ENCODE measurements at places on chromosomes 4 and X. TPM values are rescaled to one million over a fixed set of nuclear protein-coding genes. Genes with fewer than 3 reads are reported as not detected.
A peak's percentile ranks its signal among the peaks of the same experiment; 100 is the strongest.

The RPS6KA6 gene
- 0.61 TPM for total RNA-seq

DNA sequence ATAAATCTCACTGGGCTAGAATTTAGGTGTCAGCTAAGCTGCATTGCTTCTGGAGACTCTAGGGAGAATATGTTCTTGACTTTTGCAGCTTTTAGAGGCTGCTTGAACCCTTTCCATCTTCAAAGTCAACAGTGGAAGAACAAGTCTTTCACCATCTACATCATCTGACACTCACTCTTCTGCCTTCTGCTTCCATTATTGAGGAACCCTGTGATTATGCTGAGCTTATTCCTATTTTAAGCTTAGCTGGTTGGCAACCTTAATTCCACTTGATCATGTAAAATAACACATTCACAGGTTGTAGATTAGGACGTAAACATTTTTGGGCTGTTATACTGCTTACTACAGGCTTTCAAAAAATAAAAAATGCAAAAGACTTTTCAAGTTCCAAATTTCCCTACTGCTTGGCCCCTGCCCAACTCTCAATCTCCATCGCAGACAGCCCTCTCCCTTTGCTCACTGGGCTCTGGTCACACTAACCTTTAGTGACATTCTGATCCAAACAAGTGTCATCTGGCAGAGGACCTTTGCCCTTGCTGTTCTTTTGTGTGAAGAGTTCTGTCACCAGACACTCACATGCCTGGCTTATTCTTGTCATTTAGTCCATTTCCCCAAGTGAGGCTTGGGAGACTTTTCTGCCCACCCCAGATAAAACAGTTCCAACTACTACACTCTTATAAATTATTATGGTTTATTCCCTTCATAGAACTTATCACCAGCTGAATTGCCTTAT lies 1056.0 kb downstream of the STIM2 start:
- no peak for DNase-seq

The NLRP2B gene
- not detected for total RNA-seq

GRCh38 chr4:40710484-40711254 lies 39.1 kb upstream of the NSUN7 start:
- no peak for DNase-seq

The ING2 gene
- total RNA-seq = 4.8 TPM

GRCh38 chrX:27966955-27967354 lies 14.3 kb downstream of the DCAF8L1 start:
- DNase-seq = peak; percentile 40

The ADRA2C gene
- not detected for total RNA-seq

DNA sequence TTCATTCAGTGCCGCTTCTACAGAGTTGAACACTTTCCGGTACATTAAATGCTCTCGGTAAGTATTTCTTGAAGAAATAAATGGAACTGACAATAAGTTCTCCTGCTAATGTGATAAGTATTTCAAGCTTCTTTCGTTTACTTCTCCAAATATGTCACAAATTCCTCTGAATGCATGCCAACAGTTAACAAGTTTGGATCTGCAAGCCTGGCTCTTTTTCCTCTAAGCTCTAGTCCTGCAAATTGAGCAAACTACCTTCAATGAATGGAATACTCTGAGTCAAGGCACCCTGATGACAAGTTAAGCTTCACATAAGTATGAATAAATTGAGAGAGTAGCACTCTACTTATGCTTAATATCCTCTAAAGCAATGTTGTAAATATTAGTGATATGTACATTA lies 403.6 kb downstream of the PDGFC start:
- DNase-seq = no peak

GRCh38 chrX:19602866-19603622 lies 87.7 kb upstream of the MAP3K15 start:
- no peak for DNase-seq

DNA sequence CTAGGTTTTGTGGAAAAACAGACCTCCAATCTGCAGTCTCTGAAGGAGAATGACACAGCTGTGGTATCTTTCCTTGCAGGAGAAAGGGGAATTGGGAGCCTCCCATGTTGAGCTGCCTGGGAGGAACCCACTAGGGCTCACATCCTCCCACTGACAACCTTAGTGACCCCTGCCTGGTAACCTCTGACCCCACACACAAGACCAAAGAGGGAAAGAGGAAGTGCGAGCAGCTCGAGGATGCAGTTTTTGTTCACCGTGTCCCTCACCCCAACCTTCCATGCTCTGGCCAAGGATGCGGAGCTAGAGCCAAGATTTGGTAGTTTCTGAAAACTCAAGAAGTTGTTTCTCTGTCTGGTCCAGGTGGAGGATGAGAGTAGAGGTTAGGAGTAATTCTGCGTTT lies 5.4 kb upstream of the ZXDA start:
- no peak for DNase-seq

DNA sequence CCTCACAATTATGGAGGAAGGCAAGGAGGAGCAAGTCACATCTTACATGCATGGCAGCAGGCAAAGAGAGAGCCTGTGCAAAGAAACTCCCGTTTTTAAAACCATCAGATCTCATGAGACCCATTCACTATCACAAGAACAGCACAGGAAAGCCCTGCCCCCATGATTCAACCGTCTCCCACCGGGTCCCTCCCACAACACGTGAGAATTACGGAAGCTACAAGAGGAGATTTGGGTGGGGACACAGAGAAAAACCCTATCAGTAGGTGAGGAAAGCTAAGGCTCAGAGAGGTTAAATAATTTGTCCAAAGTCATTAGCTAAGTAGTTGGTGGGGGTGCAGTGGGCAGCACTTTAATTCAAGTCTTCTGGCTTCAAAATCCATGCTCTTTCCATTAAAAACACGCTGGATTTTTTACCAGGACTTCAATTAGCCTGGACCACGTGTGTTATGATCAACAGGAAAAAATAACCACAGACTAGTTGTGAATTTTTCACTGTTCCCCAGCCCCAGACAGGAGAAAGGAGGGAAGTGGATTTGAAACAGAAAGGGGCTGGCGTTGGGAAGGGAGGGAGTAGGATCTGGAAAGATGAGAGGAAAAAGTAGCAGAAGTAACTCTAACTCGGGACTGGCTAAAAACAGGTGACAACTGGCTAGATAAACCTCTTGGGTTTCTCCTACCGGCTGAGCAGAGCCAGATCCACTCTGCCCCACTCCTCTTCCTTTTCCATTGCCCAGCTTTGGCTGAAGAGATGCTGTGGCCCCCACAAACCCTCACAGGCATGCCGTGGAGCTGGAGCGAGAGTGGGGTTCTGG lies 986 bp downstream of the MTMR8 start:
- no peak for DNase-seq

The ZNF141 gene
- total RNA-seq = 0.44 TPM

The EGFL6 gene
- total RNA-seq = not detected

GRCh38 chrX:15854712-15855567 lies at the start of gene AP1S2:
AP1S2 (minus strand) TSS chrX:15854813; CDS start chrX:15852524, 2,289 bp downstream.
- peak; percentile 89 for DNase-seq

DNA sequence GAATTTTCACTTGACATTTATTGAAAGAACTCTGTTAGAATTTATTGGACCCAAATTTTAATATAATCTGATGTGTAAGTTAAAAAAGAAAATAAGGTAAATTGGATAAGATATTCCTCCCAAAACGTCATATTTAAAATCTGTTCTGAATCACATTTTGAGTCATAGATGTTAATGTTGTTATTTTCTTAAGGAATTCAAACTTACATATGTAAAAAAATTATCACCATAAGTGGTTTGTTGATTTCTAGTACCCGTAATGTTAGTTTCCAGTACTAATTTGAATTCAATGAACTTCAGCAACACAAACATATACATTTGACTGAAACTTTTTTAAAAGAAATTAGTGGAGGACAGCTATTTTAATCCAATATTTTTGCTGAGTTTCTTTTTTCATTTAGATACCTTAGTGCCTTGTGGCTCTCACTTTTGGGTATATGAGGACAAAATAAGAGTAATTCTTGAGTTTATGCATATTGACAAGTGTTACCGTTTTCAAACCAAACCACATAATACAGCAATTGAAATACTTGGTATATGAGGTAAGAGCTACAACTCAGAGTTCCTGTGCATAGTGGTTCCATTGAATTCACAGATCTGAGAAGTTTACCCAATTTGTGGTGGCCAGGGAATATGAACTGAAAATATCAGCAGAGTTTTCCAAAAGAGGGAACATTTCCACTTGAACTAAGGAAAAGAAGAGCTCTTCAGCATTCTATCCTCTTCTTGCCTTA lies 71.8 kb downstream of the C4orf46 start:
- no peak for DNase-seq

GRCh38 chr4:145956288-145956890 lies 17.8 kb upstream of the ZNF827 start:
- DNase-seq = peak; percentile 72

The HTRA3 gene
- total RNA-seq = not detected

DNA sequence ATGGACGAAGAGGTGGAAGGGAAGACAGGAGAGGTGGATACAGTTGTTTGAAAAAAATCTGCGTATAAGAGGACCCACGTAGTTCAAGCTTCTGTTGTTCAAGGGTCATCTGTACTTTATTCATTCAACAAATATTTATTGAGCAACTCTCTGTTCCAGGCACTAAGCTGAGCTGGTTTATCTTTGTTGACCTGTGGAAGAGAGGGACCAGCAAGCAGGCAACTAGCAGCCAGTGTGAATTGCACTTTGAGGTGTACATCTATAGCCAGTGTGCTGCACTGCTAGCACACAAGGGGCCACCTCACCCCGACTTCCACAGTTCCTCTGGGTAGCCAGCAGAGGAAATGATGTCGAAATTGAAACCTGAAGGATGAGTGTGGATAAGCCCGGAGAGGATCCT lies 191.4 kb downstream of the SOWAHB start:
- no peak for DNase-seq

- DNase-seq = no peak
Measured at GRCh38 chrX:110281377-110281776, 36.5 kb downstream of the AMMECR1 start.

DNA sequence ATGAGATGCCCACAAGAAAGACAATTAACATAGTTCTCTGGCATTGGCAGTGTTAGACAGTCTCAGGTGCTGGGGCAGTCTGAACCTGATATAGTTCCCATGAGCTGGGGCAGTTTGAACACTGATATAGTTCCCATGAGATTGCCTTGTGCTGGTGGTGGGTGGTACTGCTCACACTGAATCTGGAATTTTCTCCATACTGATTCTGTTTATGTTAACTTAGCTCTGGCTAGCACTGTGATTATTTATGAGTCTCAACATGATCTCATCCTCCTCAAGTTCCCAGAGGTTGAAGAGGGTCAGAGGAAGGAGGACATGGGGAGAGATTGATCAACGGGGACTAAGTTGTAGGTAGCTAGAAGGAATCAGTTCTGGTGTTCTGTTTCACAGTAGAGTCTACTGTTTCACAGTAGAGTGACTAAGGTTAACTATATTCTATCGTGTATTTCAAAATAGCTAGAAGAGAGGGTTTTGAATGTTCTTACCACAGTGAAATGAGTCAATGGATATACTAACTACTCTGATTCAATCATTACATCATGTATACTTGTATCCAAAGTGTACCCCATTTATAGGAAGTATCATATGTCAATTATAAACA lies 379.9 kb downstream of the ADAM29 start:
- DNase-seq = no peak

GRCh38 chr4:29243054-29243453 lies 1477.1 kb upstream of the PCDH7 start:
- no peak for DNase-seq

The PLS3 gene
- 30.3 TPM for total RNA-seq

DNA sequence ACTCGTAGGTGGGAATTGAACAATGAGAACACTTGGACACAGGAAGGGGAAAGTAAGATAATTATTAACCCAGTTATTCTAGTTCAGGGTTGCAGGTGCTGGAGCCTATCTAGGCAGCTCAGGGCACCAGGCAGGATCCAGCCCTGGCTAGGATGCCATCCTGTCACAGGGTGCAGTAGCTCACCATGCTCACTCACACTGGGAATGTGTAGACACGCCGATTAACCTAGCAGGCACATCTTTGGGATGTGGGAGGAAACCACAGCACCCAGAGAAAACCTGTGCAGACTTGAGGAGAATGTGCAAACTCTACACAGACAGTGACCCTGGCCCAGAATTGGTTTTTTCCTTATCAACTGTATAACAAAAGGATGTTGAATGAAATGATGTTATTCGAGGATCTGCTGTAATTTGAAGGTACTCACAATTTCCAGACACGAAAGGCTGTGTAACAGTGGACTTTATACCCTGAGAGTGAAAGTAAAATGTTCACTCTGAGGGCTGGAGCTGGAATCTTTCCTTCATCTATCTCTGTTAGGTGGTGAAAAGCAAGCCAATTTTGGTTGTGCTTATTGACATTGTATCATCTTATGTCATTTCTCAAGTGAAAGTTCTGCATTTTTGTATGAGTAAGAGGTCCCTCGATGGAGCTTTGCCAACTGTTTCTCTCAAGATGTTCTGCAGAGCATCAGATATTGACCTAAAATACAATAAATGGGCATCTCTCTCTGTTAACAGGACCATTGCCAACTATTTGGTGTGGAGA lies 78.8 kb downstream of the PHEX start:
- DNase-seq = no peak

- peak; percentile 2 for DNase-seq
Measured at GRCh38 chr4:84852081-84852480, 114.4 kb downstream of the WDFY3 start.

DNA sequence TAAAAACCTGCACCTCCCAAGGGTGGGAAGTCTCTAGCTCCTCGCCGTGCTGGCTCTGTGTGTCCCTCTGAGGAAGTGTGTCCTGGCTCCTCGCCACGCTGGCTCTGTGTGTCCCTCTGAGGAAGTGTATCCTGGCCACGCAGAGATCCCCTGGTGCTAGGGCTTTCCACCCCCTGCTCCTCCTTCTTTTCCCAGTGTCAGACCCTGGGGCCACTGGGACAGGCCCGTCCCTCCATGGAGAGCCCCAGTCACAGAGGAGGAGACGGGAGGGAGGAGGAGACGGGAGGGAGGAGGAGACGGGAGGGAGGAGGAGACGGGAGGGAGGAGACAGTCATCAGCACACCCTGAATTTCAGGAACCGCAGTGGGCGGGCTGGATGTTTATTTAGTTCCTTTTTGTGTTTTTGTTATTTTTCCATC lies 53.8 kb upstream of the HGFAC start:
- no peak for DNase-seq

The BLTP1 gene
- total RNA-seq = 21.5 TPM

The NUP62CL gene
- total RNA-seq = 44.2 TPM

The NKX6-1 gene
- not detected for total RNA-seq

GRCh38 chr4:1794809-1795298 lies 1.8 kb downstream of the FGFR3 start:
- DNase-seq = no peak

DNA sequence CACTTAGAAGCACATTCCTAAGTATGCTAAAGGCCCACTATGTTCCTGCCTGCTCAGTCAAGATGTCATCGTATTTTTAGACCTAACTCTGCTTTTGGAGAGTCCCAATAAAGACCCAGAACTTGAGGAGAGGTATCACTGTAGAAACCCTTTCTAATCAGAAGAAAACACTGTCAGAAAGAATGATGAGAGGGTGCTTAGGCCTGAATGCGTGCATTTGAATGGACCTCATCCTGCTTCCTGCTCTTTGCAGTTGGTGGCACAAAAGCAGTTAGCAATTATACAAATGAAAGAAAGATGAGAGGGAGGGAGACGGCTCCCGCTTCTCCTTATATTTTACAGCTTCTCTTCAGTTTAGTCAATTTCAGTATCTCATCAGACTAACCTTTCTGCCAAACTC lies 987.2 kb downstream of the CCSER1 start:
- DNase-seq = no peak

Data from HT-29 (cell line).